ENCODE measurements at places on chromosomes 16 and 17. TPM values are rescaled to one million over a fixed set of nuclear protein-coding genes. Genes with fewer than 3 reads are reported as not detected.

TMEM101 gene
- 35.0 TPM for total RNA-seq

RASD1 gene
- 14.2 TPM for total RNA-seq

FADS6 gene
- total RNA-seq, result not detected

PRSS27 gene
- 0.70 TPM for total RNA-seq

TMED6 gene
- 4.2 TPM for total RNA-seq

LAT gene
- total RNA-seq, result 5.8 TPM

CHCT1 gene
- total RNA-seq, result not detected

FSCN2 gene
- 2.1 TPM for total RNA-seq

ZNF750 gene
- 1.6 TPM for total RNA-seq

JPH3 gene
- total RNA-seq, result 0.06 TPM

METTL26 gene
- total RNA-seq, result 69.3 TPM

PLCG2 gene
- total RNA-seq, result 48.7 TPM

ATP1B2 gene
- 0.68 TPM for total RNA-seq

CCDC154 gene
- total RNA-seq, result 2.7 TPM

NPIPB9 gene
- 1.2 TPM for total RNA-seq

CES3 gene
- total RNA-seq, result 1.6 TPM

WNT3 gene
- 1.7 TPM for total RNA-seq

CRYM gene
- 9.0 TPM for total RNA-seq

LGALS9 gene
- total RNA-seq, result 149 TPM

CDK5RAP3 gene
- total RNA-seq, result 149 TPM

KRT40 gene
- not detected for total RNA-seq

GRAPL gene
- total RNA-seq, result 4.8 TPM

Measured in left lung (tissue), 14 donors.